ENCODE measurements at places on chromosomes 11 and 22.

DNA sequence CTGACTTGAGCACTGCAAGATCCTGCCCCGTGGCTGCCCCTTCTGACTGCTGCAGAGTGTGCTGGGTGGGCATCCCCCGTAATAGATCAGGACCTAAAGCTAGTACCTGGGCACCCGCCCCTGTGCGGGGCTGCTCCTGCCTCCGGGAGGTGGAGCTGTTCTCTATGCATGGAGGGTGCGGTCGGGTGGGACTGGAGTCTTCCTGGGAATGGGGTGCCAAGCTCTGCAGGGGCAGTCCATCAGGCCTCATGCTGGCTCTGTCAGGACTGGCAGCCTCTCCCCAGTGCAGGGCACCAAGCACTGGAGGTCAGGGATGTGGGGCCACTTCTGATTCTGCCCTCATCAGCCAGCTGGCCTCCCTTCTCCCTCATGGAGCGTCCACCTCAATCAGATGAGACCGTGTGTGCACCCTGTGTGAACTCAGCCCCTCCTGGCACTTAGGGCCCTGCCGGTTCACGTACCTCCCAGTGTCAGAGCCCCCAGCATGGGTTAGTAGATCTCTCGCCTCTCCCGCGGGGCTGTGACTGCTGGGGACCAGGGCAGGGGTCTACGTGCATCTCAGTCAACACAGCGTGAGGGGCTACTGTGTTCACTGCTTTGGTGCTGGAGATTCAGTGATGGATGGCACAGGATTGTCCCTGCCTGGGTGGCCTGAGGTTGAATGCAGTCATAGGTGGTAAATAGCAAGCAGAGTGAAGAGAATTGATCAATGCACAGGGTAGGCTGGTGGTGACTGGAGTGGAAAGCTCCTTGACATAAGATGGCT lies 30.8 kb downstream of the MPPED1 start:
- no peak for DNase-seq

DNA sequence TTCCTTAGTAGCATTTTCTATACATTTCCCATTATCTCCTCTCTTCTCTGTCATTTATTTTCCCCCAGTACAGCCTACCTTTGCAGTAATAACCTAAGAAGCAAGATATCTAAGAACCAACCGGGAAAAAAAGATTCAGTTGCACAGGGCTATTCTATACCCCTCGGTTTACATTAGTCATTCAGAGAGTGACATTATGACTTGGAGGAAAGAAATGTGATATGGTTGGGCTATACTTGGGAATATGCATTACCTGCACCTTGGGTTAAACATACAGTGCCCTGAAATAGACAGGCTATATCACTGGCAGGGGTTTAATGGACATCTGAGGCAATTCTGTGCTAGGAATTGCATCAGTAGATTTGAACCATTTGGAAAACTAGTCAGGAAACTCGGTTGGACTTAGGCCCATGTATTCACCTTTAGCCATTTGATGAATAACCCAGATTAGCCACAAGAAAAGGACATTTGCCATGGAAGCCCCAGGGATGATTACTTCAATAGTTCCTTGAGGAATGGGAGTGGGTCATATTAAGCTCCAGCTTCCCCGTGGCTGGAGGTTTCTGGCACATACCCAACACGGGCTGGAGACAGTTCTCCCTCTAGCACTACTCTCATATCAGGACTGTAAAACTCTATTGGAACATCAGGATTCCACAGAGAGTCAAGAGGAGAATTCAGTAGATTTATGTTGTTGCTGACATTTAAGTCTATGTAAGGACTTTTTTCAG lies 973.2 kb downstream of the NTM start:
- no peak for DNase-seq

DNA sequence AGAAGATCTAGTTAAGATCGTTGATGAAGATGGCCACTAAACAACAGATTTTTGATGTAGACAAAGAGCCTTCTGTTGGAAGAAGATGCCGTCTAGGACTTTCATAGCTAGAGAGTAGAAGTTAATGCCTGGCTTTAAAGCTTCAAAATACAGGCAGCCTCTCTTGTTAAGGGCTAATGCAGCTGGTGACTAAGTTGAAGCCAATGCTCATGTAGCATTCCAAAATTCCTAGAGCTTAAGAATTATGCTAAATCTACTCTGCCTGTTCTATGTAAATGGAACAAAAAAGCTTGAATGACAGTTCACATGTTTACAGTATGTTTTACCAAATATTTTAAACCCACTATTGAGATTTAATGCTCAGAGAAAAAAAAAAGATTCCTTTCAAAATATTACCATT lies 492.6 kb downstream of the CNTN5 start:
- DNase-seq: no peak

GRCh38 chr11:86688398-86689179 lies 16.2 kb upstream of the ME3 start:
- no peak for DNase-seq

GRCh38 chr11:19208959-19209546 lies 7.3 kb upstream of the CSRP3 start:
- no peak for DNase-seq

GRCh38 chr11:34215806-34216453 lies 110.5 kb downstream of the NAT10 start:
- DNase-seq: no peak

DNA sequence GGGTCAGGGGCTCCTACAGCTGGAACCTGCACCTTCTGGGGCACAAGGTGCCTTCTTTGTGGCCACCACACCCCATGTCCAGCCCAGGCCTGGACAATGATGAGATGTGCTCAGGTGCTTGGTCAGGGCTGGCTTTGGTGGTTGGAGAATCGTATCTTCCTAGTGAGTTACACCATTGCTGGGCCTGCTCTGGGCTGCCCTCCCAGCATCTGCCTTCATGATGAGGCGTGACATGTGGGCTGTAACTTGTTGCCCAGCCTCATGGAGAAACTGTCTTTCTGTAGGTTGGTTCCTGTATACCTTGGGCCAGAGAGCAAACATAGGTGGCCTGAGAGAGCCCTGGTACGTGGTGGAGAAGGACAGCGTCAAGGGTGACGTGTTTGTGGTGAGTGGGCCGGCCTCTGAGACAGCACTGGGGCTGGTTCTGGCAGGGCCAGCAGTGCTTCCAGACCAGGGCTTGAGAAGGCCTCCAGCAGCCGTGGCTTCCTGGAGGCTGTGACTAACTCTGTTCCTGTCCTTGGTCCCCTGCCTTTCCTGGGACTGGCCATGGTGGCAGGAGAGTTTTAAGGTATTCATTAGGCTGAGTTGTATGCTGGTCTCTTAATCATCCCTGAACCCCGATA lies 18.1 kb downstream of the TRMU start:
- no peak for DNase-seq

GRCh38 chr11:73862986-73863385 lies 13.7 kb downstream of the COA4 start:
- no peak for DNase-seq

GRCh38 chr11:102704841-102705240 lies 728 bp downstream of the MMP27 start:
- DNase-seq: no peak

- no peak for DNase-seq
These were observed 660.5 kb downstream of the NTM start for GRCh38 chr11:132030896-132031295.

DNA sequence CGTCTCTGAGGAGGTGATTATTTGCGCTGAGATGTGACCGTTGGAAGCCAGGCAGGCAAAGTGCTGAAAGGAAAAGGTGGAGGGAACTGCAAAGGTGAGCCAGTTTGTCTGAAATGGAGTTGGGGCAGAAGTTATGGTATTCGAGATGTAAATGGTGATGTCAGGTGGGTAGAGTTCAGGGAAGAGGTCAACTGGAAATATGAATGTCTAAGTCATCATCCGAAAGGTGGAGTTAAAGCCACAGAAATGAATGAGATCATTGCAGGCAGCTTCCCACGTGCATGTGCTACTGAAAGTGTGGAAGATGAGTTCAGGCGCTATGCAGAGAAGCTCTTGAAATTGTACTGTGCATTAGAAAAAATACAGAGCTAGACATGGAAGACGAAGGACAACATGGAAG lies 2.2 kb upstream of the BPIFC start:
- no peak for DNase-seq

- DNase-seq: no peak
These were observed 8.4 kb downstream of the PPME1 start for GRCh38 chr11:74179234-74180052.

- no peak for DNase-seq
These were observed 16.2 kb downstream of the SLC37A2 start for GRCh38 chr11:125079151-125079877.

GRCh38 chr11:70368961-70369360 lies 29.4 kb upstream of the CTTN start:
- no peak for DNase-seq

DNA sequence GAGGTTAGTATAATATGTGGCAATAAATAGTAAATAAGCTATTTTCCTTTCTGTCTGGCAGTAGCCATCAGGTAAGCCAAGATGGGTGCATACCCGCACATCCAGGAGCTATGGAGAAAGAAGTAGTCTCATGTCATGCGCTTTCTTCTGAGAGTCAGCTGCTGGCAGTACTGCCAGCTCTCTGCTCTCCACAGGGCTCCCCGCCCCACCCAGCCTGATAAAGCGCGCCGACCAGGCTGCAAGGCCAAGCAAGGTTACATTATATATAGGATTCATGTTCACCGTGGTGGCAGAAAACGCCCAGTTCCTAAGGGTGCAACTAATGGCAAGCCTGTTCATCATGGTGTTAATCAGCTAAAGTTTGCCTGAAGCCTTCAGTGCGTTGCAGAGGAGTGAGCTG lies 126.2 kb downstream of the ATG16L2 start:
- DNase-seq: no peak

- no peak for DNase-seq
These were observed 8.3 kb upstream of the SORL1 start for GRCh38 chr11:121443688-121444275.

DNA sequence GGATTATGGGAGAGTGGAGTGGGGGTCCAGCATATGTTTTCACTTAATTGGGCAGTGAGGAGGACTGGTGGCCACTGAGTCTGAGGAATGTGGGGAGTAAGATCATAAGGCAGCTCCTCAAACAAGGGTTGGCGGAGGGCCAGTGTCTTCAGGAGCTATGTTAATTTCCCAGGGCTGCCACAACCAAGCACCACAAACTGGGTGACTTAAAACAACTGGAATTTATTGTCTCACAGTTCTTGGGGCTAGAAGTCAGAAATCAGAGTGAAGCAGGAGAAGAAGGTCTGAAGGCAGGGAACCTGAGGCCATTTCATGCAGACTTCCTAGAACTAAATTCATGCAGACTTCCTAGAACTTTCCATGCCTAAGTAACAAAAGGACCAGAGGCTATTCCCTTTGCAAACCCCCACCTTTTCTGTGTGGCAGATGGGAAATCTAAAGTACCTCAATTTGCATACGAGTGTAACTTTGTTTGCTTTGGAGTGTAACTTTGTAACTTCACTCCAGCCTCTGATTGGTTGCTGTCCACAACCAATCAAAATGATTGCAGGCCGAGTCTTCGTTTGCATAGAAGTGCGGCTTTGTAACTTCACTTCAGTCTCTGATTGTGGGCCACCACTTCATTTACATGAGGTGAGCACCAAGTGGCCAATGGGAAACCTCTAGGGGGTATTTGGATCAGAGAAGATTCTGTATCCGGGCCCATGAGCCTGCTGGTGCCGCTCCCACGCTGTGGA lies 50.5 kb upstream of the ZBED5 start:
- no peak for DNase-seq

DNA sequence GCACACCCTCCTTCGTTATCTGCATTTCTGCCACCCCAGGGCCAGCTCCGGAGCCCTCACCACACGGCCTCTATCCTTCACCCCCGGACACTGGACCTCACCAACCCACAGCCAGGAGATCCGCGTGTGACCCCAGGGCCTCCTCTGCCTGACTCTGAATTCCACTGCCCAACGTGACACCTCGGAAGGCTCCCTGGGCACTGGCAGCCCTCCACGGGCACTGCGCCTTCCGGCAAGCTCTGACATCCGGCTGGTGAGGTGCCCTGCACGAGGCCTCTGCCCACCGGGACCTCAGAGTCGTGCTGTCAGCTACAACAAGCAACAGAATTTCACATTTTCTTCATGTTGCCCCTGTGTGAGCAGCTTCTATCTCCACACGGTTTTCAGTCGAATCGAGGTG lies 148.3 kb downstream of the CRYBB2 start:
- no peak for DNase-seq

DNA sequence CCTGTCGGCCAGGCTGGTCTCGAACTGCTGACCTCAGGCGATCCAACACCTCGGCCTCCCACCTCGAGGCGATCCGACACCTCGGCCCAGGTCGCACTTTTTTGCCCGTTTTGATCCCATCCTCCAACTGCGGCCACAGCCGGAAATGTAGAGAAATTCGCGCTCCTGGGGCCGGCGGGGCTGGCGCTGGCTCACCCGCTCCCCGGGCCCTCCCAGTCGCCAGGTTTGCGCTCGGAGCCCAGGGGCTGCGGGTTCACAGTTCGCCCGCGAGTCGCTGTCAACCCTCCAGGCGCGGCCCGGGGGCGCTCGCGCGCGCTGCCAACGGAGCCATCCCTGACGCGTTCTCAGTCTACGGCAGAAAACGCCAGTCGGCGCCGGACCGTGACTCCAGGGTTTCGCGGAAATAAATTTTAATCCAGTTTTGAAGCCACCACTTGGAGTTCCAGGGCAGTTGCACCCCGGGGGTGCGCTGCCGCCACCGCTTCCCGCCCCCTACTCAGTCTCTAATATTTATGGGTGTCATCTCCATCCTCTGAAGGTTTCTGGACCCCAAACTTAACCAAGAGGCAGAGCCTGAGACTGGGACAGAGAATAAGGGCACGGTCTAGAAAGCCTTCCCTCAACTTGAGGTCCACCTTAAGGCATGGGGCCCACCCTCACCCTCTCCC lies 1.5 kb upstream of the KLHDC7B start:
- no peak for DNase-seq

- DNase-seq: no peak
These were observed 17.3 kb downstream of the PACSIN2 start for GRCh38 chr22:42997582-42998090.

DNA sequence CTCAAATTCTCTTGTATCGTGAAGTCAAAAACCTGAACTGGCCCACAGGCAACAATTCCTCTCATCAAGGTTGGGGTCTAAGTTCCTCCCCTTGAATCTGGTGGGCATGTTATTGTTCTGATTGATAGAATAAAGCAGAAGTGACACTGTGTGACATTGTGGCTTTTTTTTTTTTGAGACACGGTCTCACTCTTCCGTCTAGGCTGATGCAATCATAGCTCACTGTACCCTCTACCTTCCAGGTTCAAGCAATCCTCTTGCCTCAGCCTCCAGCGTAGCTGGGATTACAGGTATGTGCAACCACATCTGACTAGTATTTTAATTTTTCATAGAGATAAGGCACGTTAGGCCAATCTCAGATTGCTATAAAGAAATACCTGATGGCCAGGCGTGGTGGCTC lies 8.9 kb upstream of the PELI3 start:
- no peak for DNase-seq

GRCh38 chr22:19420321-19420720 lies 11.2 kb downstream of the HIRA start:
- DNase-seq: no peak

DNA sequence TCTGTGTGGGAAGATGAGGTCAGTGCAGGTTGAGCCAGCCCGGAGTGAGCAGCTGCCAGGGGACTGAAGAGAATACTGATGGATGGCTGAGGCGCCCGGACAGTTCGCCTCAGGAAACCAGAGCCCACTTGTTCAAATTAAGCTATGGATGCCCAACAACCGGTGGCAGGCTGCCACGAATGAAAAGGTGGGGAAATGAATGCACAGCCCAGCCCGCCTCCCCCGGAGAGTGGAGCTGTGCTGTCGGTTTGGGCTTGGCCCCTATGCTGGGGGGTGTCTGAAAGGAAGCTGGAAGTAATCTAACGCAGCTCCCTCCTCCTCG lies 21.9 kb downstream of the HSPA8 start:
- no peak for DNase-seq

GRCh38 chr11:9566561-9567063 lies 6.9 kb upstream of the WEE1 start:
- no peak for DNase-seq
